Stimulated activated CD8-positive, alpha-beta memory T cell treated with anti-CD3 and anti-CD28 coated beads, Interleukin-7, amount 100 ng/mL, for 4 hours (primary cell): ENCODE measurements at places on chromosomes 7 and 10.

DNA sequence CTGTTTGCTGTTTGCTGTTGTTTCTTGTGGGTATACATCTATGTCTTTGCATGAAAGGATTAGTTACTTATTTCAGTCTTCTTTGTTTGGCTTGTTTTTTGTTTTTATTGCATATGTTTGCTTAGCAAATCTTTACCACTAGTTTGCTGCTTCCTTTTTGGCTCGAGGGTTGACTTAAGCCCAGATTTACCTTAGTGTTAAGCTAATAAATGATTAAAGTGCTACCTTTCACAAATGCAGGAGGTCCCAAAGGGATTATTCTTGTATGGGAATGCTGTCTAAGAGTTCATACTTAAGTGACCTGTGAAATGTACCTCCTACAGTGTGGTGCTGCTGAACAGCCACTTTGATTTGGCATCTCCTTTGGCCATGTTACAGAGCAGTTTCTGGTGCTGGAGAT lies 273.5 kb upstream of the NPY start:
- no peak for DNase-seq

DNA sequence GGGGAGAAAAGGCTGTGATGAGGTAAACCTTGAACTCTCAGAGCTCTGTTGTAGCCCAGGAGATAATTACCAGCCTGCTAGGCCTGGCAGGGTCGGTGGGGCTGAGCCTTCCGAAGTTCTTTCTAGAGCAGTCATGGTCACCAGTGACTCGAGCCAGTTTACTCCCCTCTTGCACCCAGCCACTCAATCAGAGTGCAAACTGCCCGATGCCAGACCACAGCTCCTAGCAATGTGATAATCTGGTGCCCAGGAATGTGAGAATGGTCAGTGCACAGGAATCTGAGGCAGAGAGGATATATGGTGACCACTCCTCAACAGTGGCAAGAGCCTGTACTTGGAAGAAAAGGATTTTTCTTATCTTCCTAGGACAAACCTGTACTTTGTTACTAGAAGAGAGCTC lies 46.4 kb upstream of the KMT2E start:
- DNase-seq: no peak

DNA sequence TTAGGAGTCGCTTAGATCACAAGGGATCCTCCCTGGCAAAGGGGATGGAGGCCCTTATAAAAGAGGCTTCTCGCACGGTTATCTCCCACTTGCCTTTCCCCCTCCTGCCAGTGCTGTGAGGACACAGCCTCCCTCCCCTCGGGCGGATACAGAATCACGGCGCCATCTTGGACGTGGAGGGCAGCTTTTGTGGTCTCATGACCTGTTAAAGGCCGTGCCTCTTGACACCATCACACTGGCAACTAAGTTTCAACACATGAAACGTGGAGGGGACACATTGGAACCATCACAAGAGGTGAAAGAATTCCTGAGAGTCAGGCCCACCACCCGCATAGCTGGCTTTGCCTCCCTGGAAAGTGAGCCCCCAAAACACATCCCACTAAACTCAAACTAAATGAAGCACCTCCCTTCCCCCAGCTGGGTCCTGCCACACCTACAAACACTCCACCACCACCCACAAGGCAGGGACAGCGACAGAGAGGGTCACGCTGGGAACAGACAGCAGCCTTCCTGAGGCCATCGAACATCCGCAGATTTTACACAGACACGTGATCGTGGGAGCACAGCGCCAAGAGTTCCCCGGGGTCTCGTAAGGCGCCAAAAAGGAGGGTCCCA lies 110.6 kb downstream of the TCERG1L start:
- DNase-seq: no peak

DNA sequence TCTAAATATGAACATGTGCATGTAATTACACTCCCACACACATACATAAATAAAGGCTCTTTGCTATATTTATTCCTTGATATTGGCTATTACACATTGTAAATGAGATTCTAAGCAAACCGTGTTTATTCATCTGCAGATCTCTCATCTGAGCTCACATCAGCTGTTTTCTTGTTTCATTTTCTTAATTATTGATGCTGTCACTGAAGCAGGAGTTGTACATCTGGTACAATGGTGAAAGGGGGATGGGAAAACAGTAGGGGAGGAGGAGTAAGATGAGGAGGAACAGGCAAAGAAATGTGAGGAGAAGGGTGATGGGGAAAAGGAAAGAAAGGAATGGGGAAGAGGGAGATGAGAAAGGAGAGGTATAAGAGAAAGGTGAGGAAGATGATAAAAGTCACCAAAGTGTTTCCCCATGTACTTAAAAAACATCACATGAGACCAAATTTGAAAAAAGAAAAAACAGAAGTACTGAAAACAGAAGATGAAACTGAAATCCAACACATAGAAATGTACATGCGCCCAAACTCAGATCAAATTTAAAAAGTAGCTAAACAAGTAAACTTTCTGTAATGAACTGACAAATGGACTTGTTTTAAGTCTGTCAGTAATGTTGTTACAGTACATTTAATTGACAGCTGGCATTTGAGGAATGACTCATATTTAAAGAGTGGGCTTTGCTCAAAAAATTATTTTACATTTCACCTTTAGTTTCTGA lies 472.2 kb downstream of the ARL4A start:
- DNase-seq: no peak

GRCh38 chr10:77798940-77799339 lies 127.6 kb downstream of the DLG5 start:
- DNase-seq: no peak

DNA sequence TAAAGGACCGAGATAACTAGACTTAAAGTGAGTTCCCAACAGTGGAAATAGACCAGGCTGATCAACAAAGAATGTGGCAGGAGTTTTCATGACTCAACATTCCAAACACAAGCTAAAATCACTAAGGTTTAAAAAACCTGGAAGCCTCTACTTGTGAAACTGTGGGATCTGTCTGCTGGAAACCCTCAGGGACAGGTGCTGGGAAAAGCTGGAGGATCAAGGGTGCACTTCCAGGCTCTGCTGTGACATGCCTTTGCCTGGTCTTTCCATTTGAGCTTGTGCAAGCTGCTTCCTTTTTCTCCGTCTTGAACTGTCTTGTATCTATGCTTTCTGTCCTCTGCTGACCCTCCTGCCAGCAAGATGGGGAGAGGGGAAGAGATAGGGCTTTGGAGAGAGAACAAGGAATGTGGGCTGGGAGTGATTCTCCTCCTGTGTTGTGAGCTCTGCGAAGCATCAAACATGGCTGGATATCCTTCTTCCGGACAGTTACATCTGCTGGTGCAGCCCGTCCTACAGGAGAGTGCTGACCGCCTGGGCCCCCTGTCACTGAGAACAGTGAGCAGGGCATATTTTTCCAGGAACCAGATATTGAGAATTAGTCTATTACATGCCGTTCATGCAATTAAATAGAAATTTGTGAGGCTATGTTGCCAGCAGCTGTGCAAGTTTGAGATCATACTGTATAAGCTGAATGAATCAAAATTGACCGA lies 25.5 kb downstream of the ARHGAP22 start:
- DNase-seq: no peak

GRCh38 chr7:20240080-20240926 lies 23.1 kb upstream of the MACC1 start:
- no peak for DNase-seq

DNA sequence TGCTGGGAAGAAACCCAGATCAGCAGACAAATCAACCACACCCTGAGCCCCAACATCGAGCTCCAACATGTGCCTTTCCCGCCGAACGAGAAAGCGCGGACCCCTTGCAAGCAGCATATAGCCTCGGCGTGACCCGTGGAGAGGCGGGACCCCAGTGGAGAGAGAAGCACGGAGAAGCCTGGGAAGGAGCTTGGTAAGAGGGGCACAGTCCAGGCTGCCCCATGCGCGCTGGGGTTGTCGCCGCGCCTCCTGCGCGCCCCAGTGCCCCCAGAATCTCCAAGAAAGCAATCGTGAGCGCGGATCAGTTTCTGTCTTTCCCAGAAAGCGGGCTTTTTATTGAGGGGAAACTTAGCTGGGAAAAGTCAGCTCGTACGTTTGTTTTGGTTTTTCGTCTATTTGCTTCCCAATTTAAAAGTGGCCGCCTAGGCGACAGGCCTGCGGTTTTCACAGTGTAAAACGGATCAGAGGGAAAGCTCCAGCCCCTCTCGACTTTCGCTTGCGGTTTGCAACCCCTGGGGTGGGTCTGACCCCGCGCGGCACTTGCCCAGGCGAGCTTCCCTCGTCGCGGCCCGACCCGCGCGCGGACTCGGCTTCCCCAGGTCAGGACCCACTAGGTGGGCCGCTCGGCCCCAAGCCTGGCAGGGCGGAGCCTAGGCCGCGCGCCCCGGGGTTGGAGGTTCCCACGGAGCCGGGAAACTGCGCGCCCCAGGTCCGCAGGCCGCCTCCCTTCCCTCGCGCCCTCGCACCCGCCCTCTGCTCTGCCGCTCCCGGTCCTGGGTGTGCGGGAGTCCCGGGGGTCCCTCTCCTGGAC lies 31.1 kb downstream of the SKIDA1 start:
- DNase-seq: no peak

- no peak for DNase-seq
These were observed 54.4 kb downstream of the INHBA start for GRCh38 chr7:41648501-41648900.

DNA sequence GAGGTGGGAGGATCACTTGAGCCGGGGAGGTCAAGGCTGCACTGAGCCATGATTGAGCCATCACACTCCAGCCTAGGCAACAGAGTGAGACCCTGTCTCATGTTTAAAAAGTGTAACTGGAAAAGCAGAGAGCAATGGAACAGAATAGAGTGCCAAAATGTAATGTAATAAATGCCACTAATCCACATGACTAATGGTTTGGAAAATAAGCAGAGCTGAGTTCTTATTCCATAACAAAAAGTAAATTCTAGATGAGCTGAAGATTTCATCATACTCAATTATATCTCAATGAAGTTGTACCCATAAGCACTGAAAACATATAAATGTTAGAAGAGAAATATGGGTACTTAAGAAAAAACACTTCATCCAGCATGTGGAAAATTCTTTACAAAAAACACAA lies 132.6 kb downstream of the USP6NL start:
- no peak for DNase-seq

DNA sequence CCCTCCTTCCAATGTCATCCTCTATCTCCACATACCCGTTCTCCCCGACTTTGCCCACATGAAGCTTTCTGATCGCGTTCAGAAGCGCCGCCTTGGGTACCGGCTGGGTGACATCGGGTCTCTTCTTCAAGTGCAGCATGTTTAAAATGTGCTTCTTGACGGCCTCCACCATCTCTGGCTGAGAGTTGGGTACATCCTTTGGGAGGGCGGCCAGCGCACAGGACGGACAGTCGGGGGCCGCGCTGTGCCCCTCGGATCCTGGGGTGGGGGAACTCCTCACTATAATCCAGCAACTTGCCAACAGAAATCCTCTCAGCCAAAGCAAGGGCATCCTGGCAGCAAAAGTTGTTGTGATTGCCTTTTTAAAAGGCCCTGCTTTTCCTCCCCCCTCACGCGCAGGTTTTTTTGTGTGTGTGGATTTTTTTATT lies 2.8 kb downstream of the INHBA start:
- DNase-seq: no peak
